ENCODE measurements at places on chromosomes 3 and 15.
A peak's percentile ranks its signal among the peaks of the same experiment; 100 is the strongest.

DNA sequence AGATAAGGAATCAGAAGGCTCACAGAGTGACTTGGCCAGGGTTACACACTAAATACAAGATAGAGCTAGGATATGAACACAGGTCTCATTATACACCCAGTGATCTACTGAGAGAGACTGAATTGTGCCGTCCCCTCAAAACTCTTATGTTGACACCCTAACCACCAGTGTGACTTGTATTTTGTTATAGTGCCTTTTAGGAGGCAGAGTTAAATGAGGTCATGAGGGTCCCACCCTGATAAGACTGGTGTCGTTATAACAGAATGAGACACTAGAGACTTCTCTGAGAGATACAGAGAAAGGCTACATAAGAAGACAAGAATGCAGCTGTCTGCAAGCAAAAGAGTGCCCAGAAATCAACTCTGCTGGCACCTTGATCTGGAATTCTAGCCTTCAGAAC lies 12.6 kb downstream of the KPNA1 start:
- no peak for DNase-seq

DNA sequence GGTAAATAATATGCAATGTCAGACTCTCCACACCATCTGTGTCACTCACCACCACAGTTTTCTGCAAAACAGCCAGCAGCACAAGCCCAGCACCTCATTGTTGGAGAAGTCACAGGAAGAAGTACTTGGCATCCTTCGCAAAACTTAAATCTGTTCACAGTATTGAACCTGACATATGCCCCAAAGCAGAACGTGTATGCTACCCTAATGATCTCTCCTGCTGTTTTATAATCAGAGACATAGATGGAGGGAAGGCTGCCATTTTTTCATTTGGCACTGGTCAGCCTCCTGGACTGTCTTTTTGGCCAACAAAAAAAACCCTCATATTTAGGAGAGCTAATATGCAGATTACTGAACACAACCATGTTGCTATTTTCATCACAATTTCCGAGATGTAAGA lies 1272.9 kb downstream of the ROBO1 start:
- DNase-seq = no peak

DNA sequence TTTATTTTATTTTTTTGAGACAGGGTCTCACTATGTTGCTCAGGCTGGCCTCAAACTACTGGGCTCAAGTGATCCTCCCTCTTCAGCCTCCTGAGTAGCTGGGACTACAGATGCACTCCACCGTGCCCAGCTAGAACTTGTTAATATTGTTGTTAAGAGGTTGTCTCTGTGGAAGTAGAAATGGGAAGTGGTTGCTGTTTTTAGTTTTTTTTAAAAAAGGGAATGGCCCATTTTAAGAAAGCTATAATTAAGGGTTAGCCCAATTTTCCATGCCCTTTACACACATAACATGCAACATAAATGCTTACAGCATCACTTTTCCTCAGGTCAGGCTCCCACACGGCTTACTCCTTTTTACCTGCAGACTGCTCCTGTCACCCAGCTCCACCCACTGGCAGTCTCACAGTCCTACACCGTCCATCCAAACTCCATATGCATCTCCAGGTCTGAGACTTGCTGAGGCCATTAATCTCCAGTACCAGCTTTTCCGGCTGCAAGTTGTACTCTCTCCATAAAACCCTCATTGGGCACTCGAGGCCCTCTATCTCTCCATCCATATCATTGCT lies 19.8 kb downstream of the MORC1 start:
- no peak for DNase-seq

- no peak for DNase-seq
Observed at GRCh38 chr15:82551646-82552247, 11.5 kb upstream of the RPS17 start.

DNA sequence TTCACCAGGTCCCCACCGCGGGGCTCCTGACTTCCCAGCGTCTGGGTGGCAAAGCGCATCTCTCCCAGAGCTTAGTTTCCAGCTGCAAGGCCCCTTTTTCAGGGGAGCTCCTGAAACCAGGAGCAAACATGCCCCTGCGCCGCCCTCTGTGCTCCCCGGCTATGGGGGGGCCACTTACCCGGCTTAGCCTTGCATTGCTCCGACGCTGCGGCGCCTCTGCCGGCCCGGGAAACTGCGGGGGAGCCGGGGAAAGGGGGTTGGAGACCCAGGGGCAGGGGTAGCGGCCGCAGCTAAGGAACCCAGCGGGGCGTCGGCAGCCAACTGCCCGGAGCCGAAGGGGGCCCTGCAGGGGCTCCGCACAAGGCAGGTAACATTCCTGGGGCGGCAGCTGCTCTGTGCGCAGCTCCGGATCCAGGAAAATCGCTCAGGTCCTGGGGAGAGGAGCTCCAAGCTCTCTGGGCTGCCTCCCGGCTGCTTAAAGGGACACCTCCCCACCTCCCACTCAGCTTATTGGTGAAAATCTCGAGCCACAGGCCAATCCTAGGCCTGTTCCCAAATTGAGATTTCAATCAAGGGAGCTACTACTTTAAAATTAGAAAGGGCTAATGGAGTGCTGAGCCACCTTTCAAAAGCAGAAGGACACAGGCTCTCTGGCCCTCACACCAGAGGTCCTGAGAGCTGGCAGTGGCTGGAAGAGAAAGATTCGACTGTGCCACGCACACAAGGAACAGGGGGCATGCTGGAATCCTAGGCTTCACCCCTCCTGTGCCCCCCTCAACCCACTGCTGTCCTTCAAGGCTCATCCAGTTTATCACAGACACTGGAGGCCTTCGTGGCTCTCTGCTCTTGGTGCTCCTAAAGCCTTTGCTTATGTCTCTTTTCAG lies 42.7 kb upstream of the PRICKLE2 start:
- peak; percentile 79 for DNase-seq

- DNase-seq = peak; percentile 83
Observed at GRCh38 chr3:129123314-129124060, 1.9 kb upstream of the RAB43 start.

DNA sequence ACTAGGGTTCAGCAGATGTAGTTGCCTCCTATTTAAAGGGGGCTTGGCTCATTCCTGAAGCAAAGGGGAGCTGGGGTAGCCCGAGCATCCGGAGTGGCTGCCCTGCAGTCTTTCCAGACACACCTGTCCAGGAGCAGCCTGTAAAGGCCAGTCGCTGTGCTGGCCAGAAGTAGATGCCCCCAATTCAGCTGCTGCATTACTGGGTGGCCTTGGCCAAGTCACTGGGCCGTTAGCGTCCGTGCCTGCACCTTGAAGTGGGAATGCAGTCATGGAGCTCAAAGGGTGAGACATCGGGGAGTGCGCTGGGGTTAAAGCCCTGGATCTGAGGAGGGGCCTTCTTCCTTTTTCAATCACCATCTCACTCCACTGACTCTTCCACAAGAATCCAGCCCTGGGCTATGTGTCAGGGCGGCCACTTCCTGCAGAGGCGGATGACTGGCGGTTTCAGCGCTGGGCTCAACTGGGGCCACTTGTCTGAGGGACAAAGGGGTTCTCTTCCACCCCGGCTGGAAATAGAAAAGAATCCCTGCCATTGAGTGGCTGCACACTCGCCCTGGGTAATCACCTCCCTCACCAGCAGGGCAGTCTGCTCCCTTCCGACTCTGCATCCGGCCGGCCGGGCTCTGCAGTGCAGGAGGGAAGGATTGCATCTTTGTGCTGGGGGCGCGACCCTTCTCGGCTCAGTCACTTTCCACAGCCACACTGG lies 11.8 kb downstream of the ALDH1A3 start:
- DNase-seq = no peak

GRCh38 chr15:52551762-52552161 lies 17.1 kb downstream of the ARPP19 start:
- no peak for DNase-seq

- no peak for DNase-seq
Observed at GRCh38 chr3:197268294-197268693, 30.1 kb downstream of the DLG1 start.

- no peak for DNase-seq
Observed at GRCh38 chr3:58839187-58839586, 172.6 kb upstream of the FAM3D start.

All from osteoblast (primary cell).